Activated naive CD8-positive, alpha-beta T cell treated with anti-CD3 and anti-CD28 coated beads, Interleukin-2, amount 10 ng/mL, durations not matched to agents 7 days and 5 days (primary cell): ENCODE measurements at places on chromosomes 4 and X. TPM values are rescaled to one million over a fixed set of nuclear protein-coding genes. Genes with fewer than 3 reads are reported as not detected.

UNC5C gene
- not detected for total RNA-seq

GRCh38 chr4:35461931-35462659 is 782.2 kb downstream of the ARAP2 start:
- no peaks in the 10 kb centered on the region for H3K36me3 ChIP-seq
- H3K27ac ChIP-seq, result no peak overlapping the region
- no peaks in the 10 kb centered on the region for H3K27me3 ChIP-seq

DNA sequence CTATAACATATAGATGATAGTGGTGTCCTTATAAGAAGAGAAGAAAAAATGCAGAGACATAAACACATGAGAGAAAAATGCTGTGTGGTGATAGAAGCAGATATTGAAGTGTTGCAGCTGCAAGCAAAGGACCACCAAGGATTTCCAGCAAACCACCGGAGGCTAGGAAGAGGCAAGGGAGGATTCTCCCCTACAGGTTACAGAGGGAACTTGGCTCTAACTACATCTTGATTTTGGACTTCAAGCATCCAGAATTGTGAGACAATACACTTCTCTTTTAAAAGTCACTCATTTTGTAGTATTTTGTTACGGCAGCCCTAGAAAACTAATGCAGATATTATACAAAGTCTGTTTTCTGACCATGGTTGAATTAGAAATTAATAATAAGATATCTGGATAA is 30.4 kb upstream of the CHRDL1 start:
- no peak overlapping the region for H3K27ac ChIP-seq
- no peak overlapping the region for H3K4me3 ChIP-seq
- DNase-seq, result no peak
- no peaks in the 10 kb centered on the region for H3K27me3 ChIP-seq
- H3K36me3 ChIP-seq, result no peaks in the 10 kb centered on the region

- H3K4me1 ChIP-seq, result no peaks in the 10 kb centered on the region
- no peak for DNase-seq
- H3K36me3 ChIP-seq, result no peaks in the 10 kb centered on the region
- peaks cover 19% of the 10 kb centered on the region for H3K27me3 ChIP-seq
- H3K27ac ChIP-seq, result no peak overlapping the region
Observed at GRCh38 chr4:5976921-5977320, 41.3 kb downstream of the C4orf50 start.

GDPD2 gene
- total RNA-seq, result not detected

SSX2B gene
- not detected for total RNA-seq
